ENCODE measurements at places on chromosomes 6 and 20.

DNA sequence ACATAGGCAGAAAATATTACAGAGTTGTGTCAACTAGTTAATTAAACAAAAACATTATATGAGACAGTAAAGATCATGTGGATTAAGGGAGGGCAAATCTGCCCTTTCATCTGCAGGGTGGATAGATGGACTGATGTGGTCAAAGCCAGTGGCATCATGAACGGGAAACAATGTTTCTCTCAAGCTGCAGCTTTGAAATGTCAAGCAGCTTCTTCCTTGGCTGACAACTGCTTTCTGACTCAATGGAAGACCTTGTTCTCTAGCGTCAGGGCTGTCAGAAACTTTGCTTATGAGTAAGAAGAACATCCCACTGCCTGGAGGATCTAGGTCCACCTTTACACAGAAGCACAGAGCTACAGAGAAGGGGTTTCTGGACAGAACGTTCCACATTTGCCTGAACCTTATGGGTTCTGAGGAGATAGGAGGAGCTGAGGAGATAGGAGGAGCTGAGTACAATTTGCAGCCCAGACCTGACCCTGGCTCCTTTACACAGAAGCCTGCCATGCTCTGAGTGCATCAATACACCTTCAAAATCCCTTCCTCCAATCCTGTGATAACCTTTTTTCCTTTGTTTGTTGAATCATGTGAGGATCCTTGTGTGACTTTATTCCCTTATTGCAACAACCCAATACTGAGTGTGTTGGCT lies 6.1 kb downstream of the CST5 start:
- no peak for DNase-seq

DNA sequence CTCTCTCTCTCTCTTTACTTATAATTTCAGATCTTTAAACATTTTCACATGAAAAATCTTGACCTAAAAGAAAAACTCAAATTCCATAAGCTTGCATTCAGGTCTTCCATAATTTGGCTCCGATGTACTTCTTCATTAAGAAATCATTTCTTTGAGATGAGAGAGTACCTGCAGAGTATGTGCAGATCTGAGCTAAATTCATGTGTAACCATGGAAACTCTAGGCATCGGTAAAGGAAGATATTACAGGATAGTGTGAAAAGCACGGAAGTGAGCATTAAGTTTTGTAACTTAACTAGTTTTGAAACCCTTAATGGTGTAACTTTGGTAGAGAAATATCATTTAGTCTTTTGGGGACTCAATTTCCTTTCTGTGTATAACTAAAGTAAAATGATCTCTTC lies 295.9 kb upstream of the SOX4 start:
- DNase-seq = no peak

GRCh38 chr6:128655978-128656498 lies 135.6 kb upstream of the PTPRK start:
- DNase-seq = no peak

DNA sequence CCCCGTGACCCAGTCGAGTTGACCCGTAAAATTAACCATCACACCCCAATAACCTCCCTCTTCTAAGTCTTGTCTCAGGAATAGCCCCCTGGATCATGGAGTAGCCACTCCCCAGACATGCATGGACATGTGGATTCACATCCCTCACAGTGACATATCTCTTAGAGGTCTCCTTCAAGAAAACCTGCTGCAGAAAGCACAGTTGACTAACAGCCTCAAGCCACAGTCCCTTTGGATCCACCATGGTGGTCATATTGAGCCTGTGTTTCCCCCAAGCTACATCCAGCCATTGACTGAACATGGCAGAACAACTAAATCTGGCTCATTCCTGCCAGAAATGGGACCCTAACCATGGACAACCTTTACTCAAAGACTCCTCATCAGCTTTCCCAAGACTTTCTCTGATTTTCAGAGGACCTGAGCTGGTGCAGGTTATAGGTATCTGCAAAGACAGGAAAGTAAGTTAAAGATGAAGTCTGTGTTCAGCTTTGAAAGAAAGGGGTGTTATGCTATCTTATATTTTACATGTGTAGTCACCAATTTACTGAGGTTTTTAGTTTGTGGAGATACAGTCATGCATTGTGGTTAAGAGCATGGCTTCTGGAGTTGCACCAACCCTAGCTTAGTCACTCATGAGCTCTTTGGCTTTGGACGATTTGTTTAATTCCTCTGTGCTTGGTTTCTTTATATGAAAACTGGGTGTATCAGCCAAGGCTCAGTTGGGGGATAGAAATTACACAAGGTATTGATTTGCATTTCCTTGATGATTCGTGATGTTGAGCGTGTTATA lies 219.1 kb downstream of the MYLK4 start:
- no peak for DNase-seq

- no peak for DNase-seq
These were observed 19.3 kb upstream of the COX7A2 start for GRCh38 chr6:75262716-75263400.

DNA sequence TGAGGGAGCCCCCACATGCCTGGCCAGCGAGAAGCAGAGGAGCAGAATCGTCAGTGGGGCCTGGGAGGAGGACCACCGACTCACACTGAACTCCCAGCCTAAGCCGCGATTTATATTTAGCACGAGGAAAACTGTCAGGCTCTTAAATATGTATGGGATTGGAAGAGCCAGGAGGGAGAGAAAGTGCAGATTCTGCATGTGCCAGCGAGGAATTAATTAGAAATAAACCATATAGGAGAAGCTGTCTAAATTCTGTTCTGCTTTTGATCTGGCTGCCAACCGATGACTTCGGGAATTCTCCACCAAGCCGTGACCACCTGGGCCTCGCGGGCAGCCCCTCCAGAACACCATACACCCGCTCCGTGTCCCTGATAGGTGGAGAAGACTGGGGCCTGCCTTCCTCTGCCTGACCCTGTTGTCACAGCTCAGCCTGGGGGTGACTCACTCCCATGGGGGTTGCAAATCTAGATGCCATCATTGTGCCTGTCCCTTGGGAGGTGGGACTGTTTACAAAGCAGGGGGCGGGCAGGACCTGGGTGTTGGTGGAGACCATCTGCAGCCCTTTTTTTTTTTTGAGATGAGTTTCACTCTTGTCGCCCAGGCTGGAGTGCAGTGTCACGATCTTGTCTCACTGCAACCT lies 91.1 kb upstream of the PMEPA1 start:
- DNase-seq = no peak

- DNase-seq = no peak
These were observed 240.2 kb downstream of the KHDC1L start for GRCh38 chr6:72984981-72985665.

DNA sequence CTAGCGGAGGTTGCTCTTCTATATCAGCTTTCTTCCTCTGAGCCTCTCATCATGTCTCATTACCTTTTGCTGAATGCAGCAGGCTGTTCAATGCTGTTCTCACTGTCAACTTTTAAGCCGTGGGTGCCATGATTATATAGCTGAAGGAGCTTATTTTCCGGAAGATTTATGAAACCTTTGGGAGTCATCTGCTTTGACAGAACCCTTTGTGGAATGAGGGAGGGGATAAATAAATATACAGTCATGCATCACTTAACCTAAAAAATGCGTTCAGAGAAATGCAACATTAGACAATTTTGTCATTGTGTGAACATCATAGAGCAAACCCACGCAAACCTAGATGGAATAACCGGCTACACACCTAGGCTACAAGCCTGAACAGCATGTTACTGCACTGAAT lies 102.2 kb upstream of the AKAP12 start:
- DNase-seq = no peak

DNA sequence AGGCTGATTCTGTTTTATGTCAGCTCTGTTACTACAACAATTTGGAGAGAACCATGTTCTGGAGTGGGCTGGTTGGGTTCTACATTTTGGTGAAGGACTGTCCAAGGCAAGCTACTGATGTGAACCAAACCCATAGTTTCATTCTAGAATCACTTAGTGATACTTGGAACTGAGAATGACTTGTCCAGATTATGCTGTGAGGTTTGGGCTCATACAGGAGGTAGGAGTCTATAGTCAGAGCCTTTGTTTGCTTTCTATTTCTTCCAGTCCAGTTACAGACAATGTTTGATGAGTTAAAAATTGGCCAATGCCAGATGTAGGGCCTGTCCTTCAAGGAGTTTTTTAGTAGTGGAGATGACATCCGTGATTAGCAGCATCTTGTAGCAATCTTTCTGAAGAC lies 97.9 kb downstream of the LRRC1 start:
- no peak for DNase-seq

GRCh38 chr6:97775012-97775411 lies 492.0 kb upstream of the MMS22L start:
- no peak for DNase-seq

DNA sequence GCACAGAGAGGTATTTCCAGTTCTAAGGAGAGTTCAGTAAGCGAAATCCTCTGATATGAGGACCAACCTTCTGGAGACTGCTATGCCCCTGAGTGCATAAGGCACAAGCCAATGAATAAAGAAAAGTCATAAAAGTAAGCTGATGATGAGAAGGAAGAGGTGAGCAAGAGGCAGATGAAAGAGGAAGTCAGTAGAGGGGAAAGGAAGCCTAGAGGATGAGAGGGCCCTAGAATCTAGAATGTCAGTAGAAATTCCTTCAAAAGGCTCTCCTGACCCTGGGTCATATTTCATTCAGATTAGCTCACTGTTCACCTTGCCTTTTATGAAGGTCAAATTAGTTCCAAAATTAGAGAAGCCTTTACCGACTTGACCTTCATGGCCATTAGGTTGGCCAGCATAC lies 209.2 kb downstream of the CD83 start:
- DNase-seq = no peak

DNA sequence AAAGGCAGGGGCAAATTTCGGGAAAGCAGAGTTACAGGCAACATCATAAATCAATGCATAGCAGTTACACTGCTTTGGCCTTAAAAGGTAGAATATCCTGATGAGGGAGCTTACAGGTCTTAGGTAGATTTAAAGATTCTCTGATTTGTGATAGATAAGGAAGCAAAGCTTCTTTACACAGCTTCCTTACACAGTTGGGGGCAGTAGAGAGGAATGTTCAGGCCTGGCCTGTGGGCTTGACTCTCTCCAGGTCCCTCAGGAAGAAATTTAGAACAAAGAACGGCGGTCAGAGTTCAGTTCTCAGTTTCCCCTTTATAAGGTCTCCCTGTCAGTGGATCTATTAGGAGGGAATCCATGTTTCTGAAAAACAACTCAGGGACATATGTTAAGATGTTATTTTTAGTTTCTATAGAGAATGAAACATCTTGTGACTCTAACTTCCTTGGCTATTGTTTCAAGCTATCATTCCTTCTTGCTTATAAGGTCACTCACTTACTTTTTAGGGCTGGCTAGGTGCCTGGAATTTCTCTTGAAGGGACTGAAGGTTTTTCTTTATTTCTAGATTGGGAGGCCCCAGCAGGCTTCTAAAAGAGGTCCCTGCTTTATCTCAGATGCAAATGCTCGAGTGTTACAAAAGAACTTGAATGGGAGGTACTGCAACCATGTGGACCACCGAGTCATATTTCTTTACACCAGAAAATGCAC lies 11.8 kb downstream of the HLA-B start:
- no peak for DNase-seq

DNA sequence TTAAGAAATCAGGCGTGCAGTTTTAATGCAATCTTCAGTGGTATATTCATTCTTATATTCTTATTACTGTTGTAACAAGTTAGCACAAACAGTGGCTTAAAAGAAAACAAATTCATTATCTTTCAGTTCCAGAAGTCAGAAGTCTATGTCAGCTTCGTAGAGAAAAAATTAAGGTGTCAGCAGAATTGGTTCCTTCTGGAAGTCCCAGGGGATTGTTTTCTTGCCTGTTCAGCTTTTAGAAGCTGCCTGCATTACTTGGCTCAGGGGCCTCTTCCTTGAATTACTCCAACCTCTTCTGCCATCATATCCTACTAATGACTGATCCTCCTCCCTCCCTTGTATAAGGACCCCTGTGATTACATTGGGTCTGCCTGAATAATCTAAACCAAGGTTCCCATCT lies 243.9 kb downstream of the ZNF217 start:
- DNase-seq = no peak

DNA sequence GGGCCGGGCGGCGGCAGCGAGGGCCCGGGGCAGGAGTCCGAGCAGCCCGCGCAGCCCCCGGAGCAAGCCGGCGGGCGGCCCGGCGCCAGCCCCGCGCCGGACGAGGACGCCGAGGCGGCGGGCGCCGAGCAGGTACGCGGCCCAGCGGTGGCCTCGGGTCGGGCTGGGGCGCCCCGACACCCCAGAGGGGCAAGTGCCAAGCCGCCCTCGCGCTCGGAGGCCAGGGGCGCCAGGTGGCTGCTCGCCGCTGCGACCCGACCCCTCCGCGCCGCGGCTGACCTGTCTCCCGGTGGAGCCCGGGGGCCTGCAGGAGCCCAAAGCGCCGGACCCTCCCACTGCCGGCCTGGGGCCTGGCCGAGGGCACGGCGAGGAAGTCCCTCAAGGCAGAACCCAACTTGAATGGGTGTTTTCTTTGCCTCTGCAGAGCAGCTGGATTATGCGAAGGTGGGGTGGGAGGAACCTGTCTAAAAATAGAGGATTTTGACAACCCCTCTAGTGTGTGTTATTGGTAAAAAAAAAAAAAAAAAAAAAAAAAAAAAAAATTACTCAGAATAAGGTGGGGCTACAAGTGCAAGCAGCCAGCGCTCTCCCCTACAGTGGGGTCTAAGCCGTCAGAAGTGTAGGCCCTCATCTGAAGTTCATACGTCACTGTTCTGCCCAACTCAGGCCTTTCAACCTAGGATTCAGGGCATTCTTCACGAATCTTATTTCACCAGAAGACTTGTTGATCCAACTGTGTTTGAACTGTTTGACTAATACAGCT lies 609 bp downstream of the OGFRL1 start:
- DNase-seq = no peak
